ENCODE measurements at places on chromosomes 1 and 21. TPM values are rescaled to one million over a fixed set of nuclear protein-coding genes. Genes with fewer than 3 reads are reported as not detected.

- peak overlapping the region; percentile 34 for H3K27ac ChIP-seq
- H3K4me1 ChIP-seq, result peaks cover 4% of the 10 kb centered on the region
- no peak for DNase-seq
Measured at GRCh38 chr1:224067621-224068457, 46.1 kb upstream of the FBXO28 start.

VWA5B1 gene
- not detected for total RNA-seq

IVL gene
- total RNA-seq, result 0.07 TPM

DNA sequence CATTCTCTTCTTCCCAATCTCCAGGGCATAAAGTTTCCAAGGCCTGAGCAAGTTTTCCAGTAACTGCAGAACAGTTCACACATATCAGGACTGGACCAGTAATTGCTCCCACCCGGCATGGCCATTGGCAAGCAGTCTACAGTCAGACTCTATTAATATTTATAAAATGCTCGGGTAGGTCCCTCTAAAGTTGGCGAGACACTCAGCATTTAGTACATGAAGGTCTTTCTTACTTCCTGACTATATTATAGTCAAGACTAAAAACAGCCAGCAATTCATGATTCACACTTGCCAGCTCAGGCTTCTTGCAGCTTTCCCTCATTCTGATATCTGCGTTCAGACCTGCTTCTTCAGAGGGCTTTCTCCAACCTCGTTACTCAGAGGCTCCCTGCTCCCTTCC lies 25.4 kb downstream of the GADD45A start:
- no peak overlapping the region for H3K27ac ChIP-seq
- DNase-seq, result no peak
- no peak overlapping the region for H3K4me3 ChIP-seq

DNA sequence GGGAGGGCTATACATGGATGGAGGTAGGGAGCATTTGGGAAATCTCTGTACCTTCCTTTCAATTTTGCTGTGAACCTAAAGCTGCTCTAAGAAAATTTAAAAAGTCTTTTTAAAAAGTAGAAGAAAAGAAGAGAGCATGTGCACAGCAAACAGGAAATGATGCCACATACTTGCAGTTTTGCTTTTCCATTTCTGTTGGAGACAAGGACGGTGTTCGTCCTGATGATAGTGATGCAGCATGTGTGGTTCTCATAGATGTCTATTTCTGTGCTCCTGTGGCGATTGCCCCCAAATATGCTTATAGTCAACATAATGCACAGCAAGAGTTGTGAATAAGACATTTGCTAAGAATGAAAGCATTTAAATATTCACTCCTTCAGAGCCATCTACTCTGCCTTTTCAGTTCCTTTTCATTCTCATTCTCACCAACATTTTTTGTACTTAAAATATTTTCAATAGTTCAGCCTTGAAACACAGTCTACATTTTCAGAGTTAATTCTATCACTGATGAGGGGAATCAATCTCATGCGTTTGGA lies 66.6 kb downstream of the LRRC8C start:
- H3K27me3 ChIP-seq, result no peaks in the 10 kb centered on the region
- peaks cover 80% of the 10 kb centered on the region for H3K4me1 ChIP-seq
- peak overlapping the region; percentile 17 for H3K4me3 ChIP-seq
- peak overlapping the region; percentile 94 for H3K27ac ChIP-seq
- DNase-seq, result no peak

- DNase-seq, result no peak
- no peaks in the 10 kb centered on the region for H3K4me1 ChIP-seq
- peaks cover 24% of the 10 kb centered on the region for H3K36me3 ChIP-seq
- H3K27ac ChIP-seq, result no peak overlapping the region
- H3K27me3 ChIP-seq, result no peaks in the 10 kb centered on the region
- H3K4me3 ChIP-seq, result no peak overlapping the region
Measured at GRCh38 chr21:25955646-25956045, 214.9 kb downstream of the APP start.

- H3K36me3 ChIP-seq, result peaks cover 21% of the 10 kb centered on the region
- H3K27ac ChIP-seq, result peak overlapping the region; percentile 87
- H3K4me1 ChIP-seq, result peaks cover 59% of the 10 kb centered on the region
- H3K27me3 ChIP-seq, result no peaks in the 10 kb centered on the region
- peak overlapping the region; percentile 89 for H3K4me3 ChIP-seq
- DNase-seq, result peak; percentile 73
Measured at GRCh38 chr1:229625071-229625914, 629 bp downstream of the TAF5L start.

Measured in activated CD4-positive, alpha-beta T cell treated with anti-CD3 and anti-CD28 coated beads for 36 hours (primary cell).